Stimulated activated naive CD8-positive, alpha-beta T cell treated with anti-CD3 and anti-CD28 coated beads, Interleukin-15, amount 100 ng/mL, for 72 hours (primary cell): ENCODE measurements at places on chromosomes 2 and 18.

- DNase-seq: no peak
These were observed 69.2 kb upstream of the SLC9A2 start for GRCh38 chr2:102550151-102550550.

GRCh38 chr2:208570851-208571763 lies 164.5 kb downstream of the PTH2R start:
- no peak for DNase-seq

DNA sequence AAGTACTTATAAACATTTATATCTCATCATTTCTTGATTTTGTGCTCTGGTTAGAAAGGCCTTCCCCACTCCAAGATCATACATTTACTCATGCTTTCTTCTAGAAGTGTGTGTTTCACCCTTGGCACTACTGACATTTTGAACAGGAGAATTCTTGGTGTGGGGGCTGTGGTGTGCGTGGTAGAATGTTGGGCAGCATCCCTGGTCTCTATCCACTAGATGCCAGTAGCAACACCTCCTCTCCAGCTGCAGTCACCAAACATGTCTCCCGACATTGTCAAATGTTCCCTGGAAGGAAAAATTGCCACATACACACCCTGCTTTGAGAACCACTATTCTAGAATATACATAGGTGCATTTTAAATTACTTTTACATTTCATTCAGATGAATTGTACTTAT lies 8.7 kb upstream of the TGIF1 start:
- DNase-seq: no peak

- no peak for DNase-seq
These were observed 334.2 kb upstream of the NETO1 start for GRCh38 chr18:73201940-73202339.

GRCh38 chr2:11329776-11330175 lies 14.7 kb downstream of the ROCK2 start:
- no peak for DNase-seq

DNA sequence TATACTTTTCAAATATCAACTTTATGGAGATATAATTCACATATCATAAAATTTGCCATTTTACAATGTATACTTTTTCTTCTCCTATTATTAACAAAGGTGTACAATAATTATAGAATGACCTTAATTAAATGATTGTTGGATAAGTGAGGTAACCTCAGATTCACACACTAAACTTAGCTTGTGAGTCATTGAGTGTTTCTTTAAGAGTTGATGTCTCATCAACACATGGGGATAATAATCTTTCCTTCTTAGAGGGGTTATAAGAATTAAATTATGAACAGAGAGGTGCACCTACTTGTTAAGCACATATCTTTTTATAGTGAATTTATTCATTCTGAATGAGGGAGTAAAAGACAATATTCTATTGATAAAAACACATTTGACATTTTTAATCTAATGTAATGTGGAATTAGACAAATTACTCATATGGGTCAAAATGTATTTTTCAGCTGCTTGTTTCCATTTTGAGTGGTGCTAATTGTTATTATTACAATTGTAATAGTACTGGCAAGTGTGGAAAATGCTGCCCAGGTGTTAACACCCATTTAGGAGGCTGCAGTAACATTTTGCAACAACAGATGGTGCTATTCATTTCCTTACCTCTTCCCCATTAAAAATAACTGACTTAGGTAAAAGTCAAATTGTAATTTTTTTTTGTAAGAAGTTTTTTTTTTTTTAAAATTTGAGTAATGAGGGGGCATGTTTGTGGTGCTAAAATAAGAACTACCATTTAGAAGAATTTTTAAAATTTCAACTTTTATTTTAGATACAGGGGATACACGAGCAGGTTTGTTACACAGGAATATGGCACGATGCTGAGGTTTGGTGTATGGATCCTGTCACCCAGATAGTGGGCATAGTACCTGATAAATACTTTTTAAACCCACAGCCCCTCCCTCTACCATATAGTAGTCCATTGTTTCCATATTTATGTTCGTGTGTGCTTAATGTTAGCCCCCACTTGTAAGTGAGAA lies 32.1 kb upstream of the DYNAP start:
- DNase-seq: no peak

GRCh38 chr2:239991689-239992314 lies 33.3 kb downstream of the NDUFA10 start:
- no peak for DNase-seq

- DNase-seq: no peak
These were observed at the start of gene ZNF385B for GRCh38 chr2:179861416-179862067. Gene ZNF385B, minus strand, starts transcription at chr2:179861612.

- no peak for DNase-seq
These were observed 621.2 kb downstream of the DCDC2C start for GRCh38 chr2:4324531-4324930.

GRCh38 chr2:13682540-13683272 lies 949.8 kb upstream of the LRATD1 start:
- no peak for DNase-seq

DNA sequence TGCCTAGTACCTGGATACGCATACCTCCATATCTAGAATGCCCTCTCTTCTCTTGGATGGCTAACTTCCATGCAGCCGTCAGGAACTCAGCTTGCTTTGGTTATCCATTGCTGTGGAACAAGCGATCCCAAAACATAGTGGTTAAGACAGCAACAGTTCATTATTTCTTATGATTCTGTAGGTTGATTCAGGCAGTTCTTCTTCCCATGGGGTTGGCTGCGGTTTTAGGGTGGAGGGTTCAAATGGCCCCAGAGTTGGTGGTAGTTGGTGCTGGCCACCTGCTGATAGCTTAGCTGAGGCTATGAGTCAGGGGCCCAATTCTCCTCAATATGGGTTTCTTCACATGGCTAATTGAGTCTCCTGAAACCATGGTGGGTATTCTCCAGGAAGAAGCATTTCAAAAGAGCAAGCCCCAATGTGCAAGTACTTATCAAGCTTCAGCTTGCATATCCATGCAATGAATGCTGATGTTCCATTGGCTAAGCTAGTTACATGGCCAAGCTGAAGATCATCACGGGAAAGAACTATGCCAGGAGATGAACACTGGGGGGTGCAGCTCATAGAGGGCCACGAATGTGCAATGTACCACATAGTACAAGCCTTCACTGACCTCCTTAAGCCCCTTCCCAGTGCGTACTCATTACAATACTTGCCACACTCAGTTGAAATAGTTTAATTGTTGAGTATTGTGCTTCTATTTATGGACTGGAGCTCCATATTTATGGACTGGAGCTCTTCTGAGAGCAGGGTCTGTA lies 10.0 kb upstream of the RHOB start:
- DNase-seq: no peak

DNA sequence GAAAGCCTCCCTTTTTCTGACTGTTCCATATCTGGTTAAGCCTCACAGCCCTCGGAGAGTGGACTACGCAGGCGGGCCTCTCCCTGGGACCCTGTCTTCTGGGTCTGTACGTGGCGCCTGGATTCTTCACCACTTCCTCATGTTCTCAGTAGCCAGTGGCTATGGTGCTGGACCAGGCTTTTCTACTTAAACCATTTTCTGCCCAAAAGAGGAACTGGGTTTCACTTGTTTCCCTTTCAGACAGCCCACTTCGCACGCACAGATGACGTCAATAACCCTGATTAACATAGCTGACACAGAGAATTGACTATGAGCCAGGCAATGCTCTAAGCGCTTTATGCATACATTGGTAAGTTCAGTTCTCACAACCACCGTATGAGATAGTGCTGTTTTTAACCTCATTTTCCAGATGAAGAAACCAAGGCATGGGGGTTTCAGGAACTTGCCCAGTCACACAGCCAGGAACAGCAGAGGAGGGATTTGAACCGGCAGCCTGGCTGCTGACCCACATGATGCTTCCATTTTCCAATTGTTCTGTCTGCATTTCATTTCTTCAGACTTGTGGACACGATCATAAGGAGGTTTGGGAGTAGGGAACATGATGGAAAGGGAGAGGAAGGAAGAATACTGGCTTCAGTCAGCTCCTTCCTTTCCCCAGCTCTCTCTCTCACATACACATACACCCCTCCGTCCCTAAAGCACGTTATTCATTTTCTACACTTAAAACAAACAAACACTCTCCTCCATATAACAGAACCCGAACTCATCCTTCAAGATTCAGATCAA lies 41.7 kb downstream of the MYOM1 start:
- no peak for DNase-seq

- no peak for DNase-seq
These were observed 105.3 kb upstream of the FAM98A start for GRCh38 chr2:33704406-33704855.

DNA sequence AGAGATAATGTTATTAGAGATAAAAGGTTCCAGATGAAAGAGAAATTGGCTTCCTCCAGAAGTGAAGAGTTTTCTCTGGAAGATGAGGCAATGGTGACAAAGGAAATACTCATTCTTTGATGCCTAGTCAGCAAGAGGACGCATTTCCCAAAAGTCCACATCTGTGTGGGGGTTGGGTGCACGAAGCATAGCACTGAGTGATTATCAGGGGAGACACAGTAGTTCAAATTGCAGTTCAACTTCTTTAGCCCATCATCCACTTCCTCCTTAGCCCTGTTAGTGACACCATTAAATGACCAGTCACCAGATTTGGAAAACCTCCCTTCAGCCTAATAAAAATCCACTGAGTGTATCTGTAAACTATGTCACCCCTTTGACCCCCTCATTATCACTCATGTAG lies 80.9 kb upstream of the PHLPP1 start:
- no peak for DNase-seq

- no peak for DNase-seq
These were observed 28.2 kb upstream of the EPAS1 start for GRCh38 chr2:46269001-46269400.

- DNase-seq: no peak
These were observed 21.5 kb downstream of the GKN2 start for GRCh38 chr2:68931149-68931711.

DNA sequence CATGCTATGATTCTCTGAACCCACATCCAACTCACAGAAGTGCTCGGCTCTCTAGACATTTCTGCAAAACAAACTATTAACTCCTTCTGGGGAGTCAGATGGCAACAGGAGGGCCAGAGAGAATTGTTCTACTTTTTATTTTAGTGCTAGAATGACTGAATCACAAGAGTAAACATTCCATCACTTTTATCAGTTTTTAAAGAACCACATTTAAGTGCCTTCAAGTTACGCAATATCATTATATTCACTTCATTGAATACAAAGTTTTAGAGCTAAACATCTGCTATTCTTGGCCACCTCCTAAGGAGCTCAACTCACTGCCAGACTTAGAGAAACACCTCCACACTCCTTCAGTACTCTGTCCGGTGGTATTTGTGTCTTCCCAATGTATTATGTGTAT lies 22.4 kb downstream of the B4GALT6 start:
- no peak for DNase-seq

- DNase-seq: no peak
These were observed 1663.6 kb downstream of the SUCLG1 start for GRCh38 chr2:82795446-82795845.

GRCh38 chr2:178874529-178875240 lies 67.5 kb upstream of the TTN start:
- no peak for DNase-seq

DNA sequence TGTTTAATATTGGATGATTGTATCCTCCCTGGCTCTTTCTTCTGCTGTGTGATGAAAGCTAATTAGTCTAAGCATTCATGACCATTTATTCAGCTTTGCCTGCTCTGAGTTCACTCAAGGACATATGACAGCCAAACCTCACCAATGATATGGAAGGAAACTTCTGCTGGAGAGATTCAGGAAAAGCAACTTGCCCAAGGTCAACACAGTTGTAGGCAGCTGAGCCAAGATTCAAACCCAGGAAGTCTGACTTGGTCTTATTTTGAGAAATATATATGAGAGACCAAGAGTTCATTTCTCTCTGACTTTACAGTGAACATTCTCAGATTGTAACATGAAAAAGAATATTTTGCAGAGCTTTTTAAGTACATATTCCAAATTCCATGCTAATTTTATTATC lies 1588.5 kb upstream of the PIK3C3 start:
- no peak for DNase-seq

DNA sequence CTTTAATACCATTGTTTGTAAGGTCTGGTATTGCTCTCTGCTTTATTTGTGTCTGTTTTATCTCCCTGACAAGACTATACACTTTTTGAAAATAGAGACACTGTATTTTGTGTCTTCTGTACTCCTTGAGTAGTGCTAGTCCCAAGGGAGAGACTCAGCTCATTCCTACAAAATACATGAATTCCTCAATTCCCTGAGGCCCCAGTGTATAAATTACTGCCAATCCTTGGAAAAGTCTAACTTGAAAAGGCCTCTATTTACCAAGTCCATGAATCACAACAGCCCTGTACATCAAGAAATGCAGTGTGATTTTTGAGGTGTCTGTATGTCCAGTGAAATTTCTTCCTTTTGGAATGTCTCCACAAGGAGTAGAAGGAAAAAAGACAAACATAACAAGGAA lies 34.9 kb upstream of the NEDD4L start:
- DNase-seq: no peak

- DNase-seq: no peak
These were observed 52.6 kb upstream of the GALR1 start for GRCh38 chr18:77197073-77197472.

DNA sequence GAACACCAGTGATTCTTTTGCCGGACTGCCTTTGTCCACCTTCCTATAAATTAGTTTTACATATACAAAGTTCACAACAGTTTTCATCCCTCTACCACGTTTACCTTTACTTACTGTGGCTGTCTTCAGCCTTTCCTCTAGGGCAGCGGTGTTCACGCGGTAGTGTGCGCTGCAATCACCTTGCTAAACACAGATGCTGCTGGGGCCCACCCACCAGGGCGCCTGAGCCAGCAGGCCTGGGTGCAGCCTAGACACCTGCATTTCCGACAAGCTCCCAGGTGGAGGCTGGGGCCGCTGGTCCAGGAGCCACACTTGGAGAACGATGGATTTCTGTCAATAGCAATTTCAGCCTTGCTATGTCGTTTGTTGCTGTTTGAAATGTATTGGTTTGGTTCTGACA lies 83.1 kb downstream of the NDUFA10 start:
- DNase-seq: no peak

- peak; percentile 66 for DNase-seq
These were observed 158.3 kb downstream of the LDLRAD4 start for GRCh38 chr18:13376841-13377351.

- DNase-seq: no peak
These were observed 71.2 kb downstream of the PLB1 start for GRCh38 chr2:28567061-28567471.

GRCh38 chr18:48007955-48008701 lies 77.7 kb upstream of the SMAD2 start:
- peak; percentile 48 for DNase-seq

DNA sequence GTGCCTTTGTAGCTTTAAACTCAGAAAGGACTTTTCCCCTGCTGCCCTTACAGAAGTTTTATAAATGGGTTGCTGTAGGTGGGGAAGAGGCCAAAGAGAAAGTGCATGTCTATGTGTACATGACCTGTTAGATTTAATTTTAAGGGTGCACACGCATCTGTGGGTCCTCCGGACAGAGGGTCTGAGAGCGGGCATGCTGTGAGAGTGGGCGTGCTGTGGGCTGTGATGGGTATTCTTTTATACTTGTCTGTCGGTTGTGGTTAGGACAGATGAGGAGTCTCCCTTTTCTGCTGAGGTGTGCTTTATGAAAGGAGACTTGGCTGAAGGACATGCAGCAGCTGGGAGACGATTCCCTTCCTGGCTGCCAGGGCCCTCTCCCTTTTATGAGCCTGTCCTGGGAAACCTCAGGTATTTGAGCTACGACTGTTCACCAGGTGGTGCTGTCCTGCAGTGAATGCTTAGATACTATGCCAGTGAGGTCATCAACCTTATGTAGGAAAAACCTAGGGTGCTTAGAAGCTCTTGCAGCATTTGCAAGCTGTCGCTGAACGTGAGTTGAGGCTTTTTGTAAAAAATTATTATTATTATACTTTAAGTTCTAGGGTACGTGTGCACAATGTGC lies 67.5 kb downstream of the TANC1 start:
- peak; percentile 5 for DNase-seq

- DNase-seq: no peak
These were observed 120.9 kb upstream of the SMIM21 start for GRCh38 chr18:75548353-75548905.
